Kidney epithelial cell (primary cell): ENCODE measurements at places on chromosomes 6 and 20.

GRCh38 chr6:156914181-156914580 lies 137.0 kb downstream of the ARID1B start:
- no peak for DNase-seq

DNA sequence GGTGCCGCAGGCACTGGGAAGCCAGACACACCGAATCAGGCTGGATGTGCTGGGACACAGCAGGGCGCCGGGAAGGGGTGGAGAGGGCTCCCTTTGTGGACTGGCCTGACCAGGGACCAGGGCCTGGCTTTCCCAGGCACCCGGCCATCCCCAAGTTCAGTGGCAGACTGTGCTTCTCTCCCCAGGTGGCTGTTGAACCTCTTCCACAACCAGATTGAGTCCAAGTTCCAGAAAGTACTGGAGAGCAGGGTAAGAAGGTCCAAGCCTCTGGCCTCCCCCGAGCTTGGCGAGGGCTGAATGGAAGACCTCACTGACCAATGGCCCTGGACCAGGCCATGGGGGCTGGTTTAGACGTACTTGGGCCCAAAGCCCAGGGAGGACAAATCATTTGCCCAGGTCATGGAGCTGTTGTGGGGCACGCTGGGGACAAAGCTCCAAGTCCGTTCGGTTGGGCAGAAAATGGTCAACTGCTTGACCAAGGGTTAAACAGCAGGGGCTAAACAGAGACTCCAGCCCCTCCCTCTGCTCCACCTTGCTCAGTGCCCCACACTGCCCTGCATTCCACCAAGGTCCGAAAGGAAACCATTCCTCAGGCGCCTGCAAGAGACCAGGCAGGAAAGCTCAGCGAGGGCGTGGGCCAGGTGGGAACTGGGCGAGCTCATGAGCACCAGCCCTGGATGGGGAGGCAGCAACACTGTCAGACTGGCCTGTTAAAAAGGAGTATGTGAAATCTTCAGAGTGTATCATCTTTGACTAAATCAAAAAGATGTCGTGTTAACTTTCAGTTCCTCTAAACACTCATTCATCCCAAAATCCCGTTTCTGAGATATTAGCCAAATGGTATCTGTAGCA lies 9.1 kb downstream of the LBP start:
- DNase-seq, result no peak

- DNase-seq, result no peak
Measured at GRCh38 chr6:161044335-161044734, 52.8 kb downstream of the MAP3K4 start.

DNA sequence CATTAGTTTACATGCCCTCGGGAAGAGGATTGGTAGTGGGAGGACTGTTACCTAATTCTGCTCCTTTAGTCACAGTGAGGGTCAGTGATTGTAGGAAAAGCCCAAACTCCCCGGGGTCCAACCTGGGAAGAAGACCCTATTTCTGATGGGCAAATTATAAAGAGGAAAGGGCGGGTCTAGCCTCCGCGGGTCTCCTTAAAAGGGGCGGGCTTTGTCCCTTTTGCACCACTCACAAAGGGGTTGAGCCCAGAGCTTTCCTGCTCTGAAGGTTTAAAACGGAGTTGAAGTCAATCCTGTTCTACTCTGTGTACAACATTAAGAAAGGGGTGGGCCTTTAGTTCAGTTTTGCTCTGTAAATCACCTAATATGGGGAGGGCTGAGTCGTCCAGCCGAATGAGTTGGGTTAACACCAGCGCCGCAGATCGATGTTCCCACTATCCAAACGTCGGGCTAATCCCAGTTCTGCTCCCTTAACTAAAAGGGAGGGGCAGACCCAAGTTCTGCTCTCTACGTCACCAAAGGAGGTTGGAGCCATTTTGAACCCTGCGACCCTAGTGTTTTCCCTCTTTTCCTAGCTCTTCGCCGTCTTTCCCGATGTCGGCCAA lies 920 bp upstream of the RNF5 start:
- no peak for DNase-seq

- no peak for DNase-seq
Measured at GRCh38 chr6:11231564-11232192, 790 bp downstream of the NEDD9 start.

DNA sequence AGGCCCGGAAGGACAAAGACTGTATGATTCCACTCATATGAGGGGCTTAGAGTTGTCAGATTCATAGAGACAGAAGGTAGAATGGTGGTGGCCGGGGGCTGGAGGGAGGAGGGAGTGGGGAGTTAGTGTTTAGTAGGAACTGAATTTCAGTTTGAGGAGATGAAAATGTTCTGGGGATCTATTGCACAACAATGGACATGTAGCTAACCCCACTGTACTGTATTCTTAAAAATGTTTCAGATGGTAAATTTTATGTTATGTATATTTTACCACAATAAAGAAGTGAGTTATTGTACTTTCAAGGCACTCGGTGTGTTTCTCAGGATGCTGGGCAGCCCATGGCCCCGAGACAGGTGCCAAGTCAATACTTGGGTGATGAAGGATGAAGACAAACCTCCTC lies 25.4 kb downstream of the MAS1 start:
- DNase-seq, result no peak

DNA sequence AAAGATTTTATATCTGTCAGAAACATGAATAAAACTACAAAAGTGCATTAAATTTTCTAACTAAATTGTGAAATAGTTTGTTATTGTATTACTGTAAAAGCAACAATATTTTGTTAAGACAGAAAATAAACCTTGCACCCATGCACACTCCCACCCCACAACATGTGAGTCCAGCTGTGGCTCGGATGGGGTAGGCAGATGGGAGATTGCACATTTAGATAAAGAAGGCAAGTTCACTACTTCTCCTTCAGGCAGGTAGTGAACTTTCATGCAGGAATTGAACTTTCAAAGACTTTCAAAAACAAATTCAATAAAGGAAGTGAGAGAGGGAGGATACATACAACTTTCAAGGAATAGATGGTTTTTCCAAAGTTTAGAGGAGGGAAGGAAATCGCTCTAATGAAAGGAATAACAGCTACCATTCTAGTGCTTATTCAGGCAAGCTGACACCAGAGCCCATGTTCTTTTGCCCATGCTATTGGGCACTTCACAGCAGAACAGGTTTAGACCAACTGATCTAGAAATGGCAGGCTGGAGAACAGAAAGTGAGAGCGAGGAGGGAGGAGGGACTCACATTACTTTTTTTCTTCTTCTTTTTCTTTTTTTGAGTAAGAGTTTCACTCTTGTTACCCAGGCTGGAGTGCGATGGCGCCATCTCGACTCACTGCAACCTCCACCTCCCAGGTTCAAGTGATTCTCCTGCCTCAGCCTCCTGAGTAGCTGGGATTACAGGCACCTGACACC lies 28.5 kb downstream of the SF3B5 start:
- no peak for DNase-seq

- no peak for DNase-seq
Measured at GRCh38 chr20:19644085-19644484, 114.0 kb upstream of the RIN2 start.

DNA sequence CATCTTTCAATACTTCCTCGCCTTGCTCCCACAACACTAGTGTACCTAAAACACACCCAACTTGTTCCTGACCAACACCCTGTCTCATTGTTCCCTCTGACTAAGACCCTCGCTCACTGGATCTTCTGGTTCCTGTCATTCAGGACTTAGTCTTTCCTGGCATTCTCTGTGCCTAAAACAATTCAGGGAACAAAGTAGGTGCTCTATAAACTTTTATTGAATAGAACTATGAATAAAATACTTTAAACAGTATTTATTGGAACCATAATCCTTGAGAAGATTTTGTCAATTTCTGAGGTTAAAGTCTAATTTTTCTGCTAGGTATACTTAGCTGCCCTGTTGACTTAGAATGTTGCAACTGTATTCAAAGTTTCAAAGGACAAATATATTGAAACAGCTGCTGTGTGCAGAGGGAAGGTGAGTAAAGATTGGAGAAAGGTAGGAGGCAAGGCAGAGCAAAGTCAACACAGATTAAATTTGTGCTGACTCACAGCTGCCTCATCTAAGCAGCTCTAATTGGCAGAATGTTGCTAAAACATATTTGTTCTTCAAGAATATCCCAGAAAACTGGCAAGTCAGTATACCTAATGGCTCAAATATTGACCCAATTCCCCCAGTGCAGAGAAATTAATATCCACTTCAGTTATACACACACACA lies 37.6 kb downstream of the GSTA2 start:
- DNase-seq, result no peak

DNA sequence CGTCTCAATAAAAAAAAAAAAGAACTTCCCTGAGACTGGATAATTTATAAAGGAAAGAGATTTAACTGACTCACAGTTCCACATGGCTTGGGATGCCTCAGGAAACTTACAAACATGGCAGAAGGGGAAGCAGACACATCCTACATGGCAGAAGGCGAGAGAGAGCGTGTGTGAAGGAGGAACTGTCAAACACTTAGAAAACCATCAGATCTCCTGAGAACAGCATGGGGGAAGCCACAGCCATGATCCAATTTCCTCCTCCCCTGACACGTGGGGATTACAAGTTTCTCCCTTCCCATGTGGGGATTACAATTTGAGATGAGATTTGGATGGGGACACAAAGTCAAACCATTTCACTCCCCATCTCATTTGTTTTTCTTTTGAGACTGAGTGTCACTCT lies 46.6 kb upstream of the TFAP2C start:
- DNase-seq, result no peak

- no peak for DNase-seq
Measured at GRCh38 chr6:134419716-134420115, 101.8 kb upstream of the SGK1 start.

- peak; percentile 12 for DNase-seq
Measured at GRCh38 chr6:14193524-14193923, 76.0 kb downstream of the CD83 start.

DNA sequence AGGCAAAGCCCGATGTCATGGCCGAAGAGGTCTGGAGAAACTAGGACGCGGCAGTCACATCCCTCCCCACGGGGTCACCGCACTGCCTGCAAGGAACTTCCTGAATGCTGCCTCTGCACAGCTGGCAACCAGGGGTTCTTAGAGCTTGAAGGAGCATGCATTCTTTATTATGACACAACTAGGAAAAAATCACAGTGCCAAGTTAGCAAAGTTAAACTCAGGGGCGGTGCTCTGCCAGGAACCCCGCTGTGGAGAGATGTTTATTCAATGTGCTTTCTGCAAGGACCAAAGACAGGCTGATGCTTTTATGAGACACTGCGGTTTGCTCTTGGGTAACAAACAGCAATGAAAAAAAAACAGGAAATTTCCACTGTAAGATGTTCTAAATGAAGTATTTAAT lies 287.3 kb upstream of the FOXQ1 start:
- DNase-seq, result no peak

DNA sequence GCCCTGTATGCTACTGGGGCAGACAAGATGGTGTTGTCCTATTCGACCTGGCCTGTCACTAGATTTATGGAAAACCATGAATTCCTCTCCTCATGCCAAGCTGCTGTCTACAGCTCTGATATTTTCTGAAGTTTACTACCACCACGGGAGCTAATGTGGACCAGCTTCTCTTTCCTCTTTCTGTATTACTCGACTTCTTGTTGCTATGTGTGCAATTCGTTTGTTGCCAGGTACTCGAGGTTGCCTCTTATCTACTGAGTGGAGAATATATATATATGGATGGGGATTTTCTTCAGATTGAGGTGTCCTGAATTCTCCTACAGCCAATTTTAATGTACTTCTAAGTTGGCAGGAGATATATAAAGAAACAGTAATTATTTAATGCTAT lies 34.7 kb downstream of the MAN1A1 start:
- DNase-seq, result no peak

GRCh38 chr6:11122380-11122779 lies 10.9 kb upstream of the ERVFRD-1 start:
- DNase-seq, result no peak

GRCh38 chr20:20409331-20409730 lies 41.4 kb downstream of the INSM1 start:
- DNase-seq, result no peak

- DNase-seq, result no peak
Measured at GRCh38 chr6:97665446-97665845, 382.4 kb upstream of the MMS22L start.

GRCh38 chr6:167720456-167721285 lies 106.0 kb upstream of the AFDN start:
- no peak for DNase-seq

DNA sequence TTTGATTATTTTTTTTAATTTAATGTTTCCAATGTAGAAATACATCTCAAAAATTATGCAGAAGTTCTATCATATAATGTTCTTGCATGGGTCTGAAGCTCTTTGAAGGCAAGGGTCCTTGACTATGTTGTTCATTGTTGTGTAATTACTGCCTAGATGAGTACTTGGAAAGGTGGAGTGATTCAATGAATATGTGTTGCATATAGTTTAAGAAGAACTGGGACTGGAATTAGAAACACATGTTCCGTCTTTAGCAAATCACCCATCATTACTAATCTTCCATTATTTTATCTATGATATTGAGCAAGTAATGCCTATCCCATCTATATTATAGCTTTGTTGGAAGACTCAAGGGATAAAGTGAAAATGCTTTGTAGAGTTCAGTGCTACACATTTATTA lies 147.3 kb downstream of the LAMA2 start:
- DNase-seq, result no peak

- no peak for DNase-seq
Measured at GRCh38 chr20:37114012-37114411, 18.2 kb upstream of the RBL1 start.

DNA sequence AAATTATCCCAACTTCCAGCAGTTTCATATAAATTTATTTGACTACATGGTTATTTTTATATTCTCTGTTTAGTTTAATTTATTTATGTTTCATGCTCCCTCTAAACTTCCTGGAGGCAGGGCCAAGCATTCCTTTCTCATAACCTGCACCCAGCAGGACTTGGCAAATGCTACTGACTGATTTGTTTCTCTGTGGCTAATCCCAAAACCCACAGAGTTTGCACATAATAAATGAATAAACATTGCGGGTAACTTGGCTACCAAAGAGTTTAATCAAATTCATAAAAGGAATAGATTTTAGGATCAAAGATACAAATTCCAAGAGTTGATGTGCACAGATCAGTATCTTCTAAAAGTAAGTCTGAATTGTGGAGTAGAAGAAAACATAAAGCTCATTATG lies 239.5 kb downstream of the SLC35F1 start:
- no peak for DNase-seq
